ENCODE measurements at places on chromosomes 6 and 20.

DNA sequence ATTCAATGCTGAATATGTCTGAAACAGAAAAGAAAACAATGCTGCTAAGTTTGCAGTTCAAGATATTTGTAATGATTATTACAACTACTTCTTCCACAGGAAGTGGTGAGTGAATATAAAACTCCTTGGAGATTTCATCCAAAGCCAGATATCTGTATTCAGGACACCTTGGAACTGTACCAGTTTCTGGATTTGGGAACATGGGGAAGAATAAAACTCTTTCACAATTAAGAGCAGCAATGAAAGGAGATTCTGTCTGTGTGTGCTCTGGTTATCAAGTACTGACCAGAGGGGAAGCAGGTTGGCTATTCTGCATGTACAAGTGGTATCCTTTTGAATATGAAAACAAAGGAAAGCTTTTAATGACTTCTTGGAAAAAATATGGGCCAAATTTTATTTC lies 21.1 kb downstream of the ELOVL2 start:
- DNase-seq = no peak

DNA sequence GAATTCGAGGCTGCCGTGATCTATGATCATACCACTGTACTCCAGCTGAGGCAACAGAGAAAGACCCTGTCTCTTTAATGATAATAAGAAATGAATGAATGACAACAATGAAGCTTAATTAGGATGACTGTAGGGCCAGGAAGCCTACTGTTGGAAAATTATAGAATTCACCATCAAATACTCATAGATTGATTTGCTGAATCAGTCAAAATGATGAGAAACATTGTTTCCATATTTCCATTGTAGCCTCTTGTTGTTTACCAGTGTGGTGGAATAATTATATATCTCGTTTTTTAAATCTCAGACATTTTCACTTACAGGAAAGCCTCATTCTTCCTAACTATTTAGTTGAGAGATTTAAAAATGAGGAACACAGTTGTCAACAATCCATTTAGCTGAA lies 96.2 kb downstream of the JAG1 start:
- no peak for DNase-seq

DNA sequence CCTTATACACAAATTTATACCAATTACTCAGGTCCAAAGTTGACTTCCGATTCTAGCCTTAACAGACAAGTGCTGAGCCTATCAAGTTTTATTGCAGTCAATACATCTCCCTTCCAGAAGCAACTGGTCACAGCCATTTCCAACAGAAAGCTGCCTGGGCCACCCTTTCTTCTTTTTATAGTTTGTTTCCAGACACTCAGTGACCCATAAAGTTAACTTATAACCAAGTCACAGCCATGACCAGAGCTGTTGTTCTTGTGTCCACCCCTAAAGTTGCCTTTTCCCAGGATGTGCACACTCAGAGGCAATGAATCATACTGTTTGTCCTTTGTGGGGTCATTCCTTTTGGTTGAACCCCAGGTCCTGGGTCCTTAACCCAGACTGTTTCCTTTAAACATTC lies 89.9 kb downstream of the CD83 start:
- DNase-seq = no peak

DNA sequence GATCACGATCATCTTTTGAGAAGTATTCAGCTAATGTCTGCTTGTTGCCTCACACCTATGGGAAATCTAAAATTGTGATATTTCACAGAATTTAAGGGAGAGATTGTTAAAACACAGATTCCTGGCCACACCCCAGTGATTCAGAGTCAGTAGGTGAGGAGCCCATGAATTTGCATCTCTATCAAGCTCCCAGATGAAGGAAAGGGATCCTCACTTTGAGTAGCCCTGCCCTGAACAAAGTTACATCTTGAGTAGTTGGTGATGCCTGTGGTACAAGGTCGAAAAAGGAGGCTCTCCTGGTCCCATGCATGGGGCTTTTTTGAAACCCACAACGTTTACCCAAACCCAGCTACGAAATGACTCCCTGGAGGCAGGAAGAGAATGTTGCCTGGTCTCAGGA lies 79.5 kb downstream of the PAK5 start:
- no peak for DNase-seq

DNA sequence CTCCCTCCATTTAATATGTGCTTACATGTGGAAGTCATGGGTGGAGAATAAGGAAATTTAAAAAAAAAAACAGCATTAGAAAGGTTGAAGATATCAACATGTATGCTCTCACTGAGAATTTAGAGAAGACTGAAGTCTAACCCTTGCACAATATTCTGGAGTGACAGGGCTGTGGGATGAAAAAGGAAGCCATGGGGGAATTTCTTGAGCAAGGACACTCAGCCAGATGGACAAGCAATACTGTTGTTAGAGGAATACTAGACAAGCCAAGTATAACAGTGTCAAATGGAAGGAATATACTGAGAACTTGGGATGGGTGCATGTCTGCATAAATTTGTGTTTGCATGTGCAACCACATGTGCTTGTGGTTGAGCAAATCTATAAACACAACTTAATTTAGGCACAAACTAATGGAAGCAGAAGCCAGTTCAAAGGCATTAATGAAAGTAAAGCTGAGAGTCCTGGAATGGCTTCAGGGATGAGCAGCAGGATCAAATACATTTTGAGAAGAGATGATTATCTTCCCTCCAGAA lies 119.7 kb downstream of the ADGRB3 start:
- DNase-seq = no peak

DNA sequence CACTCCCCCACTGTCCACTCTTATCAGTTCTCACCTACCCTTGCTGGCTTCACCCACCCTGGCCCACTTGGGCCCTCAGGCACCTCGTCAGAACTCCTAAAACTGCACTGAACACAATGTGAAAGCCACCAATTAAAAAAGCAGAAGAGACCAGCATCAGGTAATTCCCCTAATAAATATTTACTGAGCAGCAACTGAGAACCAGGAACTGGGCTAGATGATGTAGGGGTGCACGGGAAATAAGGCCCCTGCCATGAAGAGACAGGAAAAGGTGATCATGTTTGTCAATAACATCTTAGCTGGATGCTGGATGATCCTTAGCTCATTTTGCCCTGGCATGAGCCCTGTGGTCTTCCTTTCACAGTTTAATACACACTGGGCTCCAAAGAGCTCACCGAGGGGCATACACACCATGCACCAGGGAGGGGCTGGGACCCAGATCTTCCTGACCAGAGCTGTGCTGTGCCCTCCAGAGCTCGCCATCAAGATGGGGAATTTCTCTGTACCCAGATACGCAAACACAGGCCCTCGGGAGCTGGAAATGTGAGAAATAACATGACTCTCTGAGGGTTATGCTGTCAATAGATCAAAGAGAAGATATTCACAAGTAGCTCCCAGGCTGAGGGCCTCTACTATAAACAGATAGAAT lies 113.6 kb upstream of the SLC22A16 start:
- DNase-seq = no peak

GRCh38 chr6:119476554-119476953 lies 127.0 kb upstream of the MAN1A1 start:
- DNase-seq = no peak

DNA sequence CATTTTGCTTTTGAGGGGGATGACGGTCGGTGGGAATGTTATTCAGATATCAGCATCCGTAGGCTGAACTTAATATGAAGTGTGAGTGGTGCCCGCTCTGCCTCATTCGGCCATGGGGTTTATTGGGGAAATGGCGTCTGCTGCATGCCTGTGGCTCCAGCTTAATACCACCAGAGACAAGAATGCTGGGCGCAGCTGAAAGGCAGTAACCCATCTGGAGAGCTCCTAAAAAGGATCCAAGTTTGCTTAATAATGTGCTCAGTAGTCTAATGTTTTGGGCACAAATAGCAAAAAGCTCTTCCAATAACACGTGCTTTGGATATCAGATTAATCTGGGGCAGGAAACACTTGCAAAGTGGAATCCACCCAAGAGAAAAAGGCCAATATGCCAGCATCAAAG lies 273.0 kb upstream of the TAB2 start:
- no peak for DNase-seq
